ENCODE measurements at places on chromosomes 16 and 17.

DNA sequence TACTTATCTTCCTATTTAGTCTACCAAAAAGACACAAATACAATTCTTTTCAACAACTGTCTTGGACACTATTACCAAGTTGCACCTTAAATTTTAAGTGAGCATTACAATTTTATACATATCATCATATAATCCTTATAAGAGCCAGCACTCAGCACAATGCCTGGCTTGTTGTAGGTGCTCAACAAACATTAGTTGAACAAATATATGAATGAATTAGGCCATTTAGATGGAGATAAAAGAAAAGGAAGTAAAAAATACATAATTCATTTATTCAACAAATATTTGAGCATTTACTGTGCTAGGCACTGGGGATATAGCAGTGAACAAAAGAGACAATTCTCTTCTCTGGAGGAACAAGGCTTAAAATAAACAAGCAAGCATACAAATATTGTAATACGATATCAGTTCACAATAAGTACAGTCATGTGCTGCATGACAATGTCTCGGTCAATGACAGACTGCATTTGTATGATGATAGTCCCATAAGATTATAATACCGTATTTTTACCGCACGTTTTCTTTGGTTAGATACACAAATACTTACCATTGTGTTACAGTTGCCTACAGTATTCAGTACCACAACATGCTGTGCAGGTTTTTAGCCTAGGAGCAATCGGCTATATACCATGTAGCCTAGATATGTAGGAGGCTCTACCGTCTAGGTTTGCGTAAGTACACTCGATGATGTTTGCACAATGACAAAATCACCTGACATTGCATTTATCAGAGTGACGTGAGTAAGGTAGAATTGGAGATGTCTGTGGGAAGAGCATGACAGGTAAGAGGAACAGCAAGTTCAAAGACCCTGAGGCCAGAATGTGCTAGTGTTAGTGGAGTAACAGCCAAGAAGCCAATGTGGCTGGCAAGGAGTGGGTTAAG lies 86.4 kb upstream of the HS3ST2 start:
- H3K27me3 ChIP-seq, result peaks cover 2% of the 10 kb centered on the region
- no peak overlapping the region for H3K4me3 ChIP-seq
- no peak for DNase-seq
- H3K27ac ChIP-seq, result no peak overlapping the region

- no peaks in the 10 kb centered on the region for H3K27me3 ChIP-seq
- no peaks in the 10 kb centered on the region for H3K36me3 ChIP-seq
- H3K4me1 ChIP-seq, result no peaks in the 10 kb centered on the region
- H3K27ac ChIP-seq, result no peak overlapping the region
- H3K4me3 ChIP-seq, result no peak overlapping the region
These were observed 9.6 kb downstream of the FTO start for GRCh38 chr16:53713403-53714204.

- H3K27ac ChIP-seq, result no peak overlapping the region
- no peak overlapping the region for H3K4me3 ChIP-seq
- H3K27me3 ChIP-seq, result no peaks in the 10 kb centered on the region
- no peaks in the 10 kb centered on the region for H3K36me3 ChIP-seq
- peaks cover 6% of the 10 kb centered on the region for H3K4me1 ChIP-seq
These were observed 120.3 kb downstream of the AXIN2 start for GRCh38 chr17:65441053-65441605.

GRCh38 chr16:68234188-68235107 lies 1.5 kb downstream of the ESRP2 start:
- peak overlapping the region; percentile 49 for H3K4me3 ChIP-seq
- peaks cover 37% of the 10 kb centered on the region for H3K27me3 ChIP-seq
- H3K36me3 ChIP-seq, result peaks cover 2% of the 10 kb centered on the region

GRCh38 chr16:87441886-87442580 lies 49.9 kb downstream of the MAP1LC3B start:
- peaks cover 45% of the 10 kb centered on the region for H3K36me3 ChIP-seq
- H3K27me3 ChIP-seq, result no peaks in the 10 kb centered on the region
- H3K27ac ChIP-seq, result no peak overlapping the region
- no peaks in the 10 kb centered on the region for H3K4me1 ChIP-seq
- no peak for DNase-seq

- DNase-seq, result no peak
- peaks cover 16% of the 10 kb centered on the region for H3K4me1 ChIP-seq
- no peaks in the 10 kb centered on the region for H3K36me3 ChIP-seq
- no peak overlapping the region for H3K27ac ChIP-seq
- H3K27me3 ChIP-seq, result no peaks in the 10 kb centered on the region
These were observed 27.3 kb upstream of the ALKBH5 start for GRCh38 chr17:18156171-18156975.

GRCh38 chr17:69499318-69499717 lies 84.8 kb downstream of the MAP2K6 start:
- H3K4me1 ChIP-seq, result peaks cover 11% of the 10 kb centered on the region
- H3K36me3 ChIP-seq, result no peaks in the 10 kb centered on the region
- H3K4me3 ChIP-seq, result no peak overlapping the region
- no peak for DNase-seq

DNA sequence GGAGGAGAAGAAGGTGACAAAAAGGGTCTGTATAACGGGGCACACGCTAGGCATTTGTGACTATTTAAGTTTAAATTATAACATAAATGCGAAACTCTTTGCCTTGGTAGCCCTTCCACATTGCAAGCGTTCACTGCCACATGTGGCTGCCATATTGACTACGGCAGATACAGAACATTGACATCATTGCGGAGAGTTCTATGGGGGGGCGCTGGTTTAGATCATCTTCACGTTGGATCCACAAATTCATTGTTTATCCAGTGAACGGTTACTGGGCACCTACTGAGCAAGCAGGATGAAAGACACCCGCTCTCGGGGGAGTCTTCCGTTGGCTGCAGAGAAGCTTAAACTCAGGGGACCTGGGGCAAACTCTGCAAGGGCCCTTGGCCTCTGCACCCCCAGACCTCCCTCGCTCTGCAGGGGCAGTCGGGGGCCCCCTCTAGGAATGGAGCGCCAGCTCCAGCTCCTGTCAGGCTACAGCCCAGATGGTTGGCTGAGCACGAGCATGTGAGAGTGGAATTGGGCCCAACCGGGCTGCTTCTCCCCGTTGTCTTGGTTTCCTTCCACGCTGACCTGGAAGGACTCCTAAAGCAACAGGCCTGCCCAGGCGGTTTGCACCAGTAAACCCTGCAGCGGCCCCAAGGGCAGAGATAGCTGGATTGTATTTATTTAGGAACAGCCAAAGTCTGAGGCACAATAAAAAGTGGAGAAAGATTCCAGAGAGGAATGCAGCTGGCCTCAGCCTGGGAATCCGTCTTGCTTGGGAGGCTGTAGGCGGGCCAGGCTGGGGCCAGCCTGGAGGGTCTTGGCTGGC lies 172.2 kb downstream of the SEC14L1 start:
- DNase-seq, result no peak
- no peaks in the 10 kb centered on the region for H3K4me1 ChIP-seq
- H3K27me3 ChIP-seq, result no peaks in the 10 kb centered on the region
- H3K36me3 ChIP-seq, result no peaks in the 10 kb centered on the region

GRCh38 chr16:51008607-51009006 lies 142.5 kb downstream of the SALL1 start:
- H3K36me3 ChIP-seq, result no peaks in the 10 kb centered on the region
- H3K27me3 ChIP-seq, result no peaks in the 10 kb centered on the region
- H3K4me3 ChIP-seq, result no peak overlapping the region
- no peak overlapping the region for H3K27ac ChIP-seq

DNA sequence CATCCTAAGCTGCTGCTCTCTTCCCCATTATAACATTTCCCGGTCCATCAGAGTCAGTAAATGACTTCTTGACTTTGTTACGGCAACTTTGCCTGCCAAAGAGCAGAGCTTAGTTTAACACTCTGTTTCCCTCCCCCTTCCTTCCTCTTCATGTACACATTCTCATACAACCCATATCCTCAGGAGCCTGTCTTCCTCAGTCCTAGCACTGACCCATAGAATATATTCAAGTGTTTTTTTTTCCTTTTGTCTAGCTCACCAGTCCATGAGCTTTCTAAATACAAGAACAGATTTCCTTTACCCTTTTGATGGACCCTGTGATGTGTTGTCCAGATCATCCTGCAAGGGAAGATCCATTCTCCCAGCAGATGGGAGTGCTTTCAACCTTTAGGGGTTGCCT lies 97.0 kb upstream of the MON1B start:
- no peaks in the 10 kb centered on the region for H3K27me3 ChIP-seq
- H3K36me3 ChIP-seq, result no peaks in the 10 kb centered on the region
- no peak overlapping the region for H3K4me3 ChIP-seq

Data from neuronal stem cell (in vitro differentiated cells).